IPS DF 19.7 (cell line): ENCODE measurements at places on chromosomes 5 and 9.

DNA sequence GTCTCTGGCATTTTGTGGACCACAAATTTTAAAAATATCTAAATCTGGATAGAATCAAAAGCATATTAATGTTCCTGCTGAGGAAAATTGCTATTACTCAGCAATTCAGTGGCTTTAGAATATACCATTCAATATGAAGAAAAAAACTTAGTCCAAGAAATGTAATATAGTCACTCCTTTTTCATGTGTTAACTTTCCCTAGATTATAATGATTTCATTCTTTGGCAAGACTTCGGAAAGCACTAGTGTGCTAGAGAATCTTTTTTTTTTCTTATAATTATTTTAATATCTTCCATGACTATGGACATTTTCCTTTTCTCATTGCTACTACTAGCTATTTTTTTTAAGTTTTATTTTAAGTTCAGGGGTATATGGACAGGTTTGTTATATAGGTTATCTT is 102.4 kb upstream of the FAM174A start:
- DNase-seq = no peak

- no peak for DNase-seq
Observed at GRCh38 chr9:105328872-105329718, 84.6 kb downstream of the SLC44A1 start.

- no peak for DNase-seq
Observed at GRCh38 chr9:81468084-81468595, 221.2 kb downstream of the TLE1 start.

DNA sequence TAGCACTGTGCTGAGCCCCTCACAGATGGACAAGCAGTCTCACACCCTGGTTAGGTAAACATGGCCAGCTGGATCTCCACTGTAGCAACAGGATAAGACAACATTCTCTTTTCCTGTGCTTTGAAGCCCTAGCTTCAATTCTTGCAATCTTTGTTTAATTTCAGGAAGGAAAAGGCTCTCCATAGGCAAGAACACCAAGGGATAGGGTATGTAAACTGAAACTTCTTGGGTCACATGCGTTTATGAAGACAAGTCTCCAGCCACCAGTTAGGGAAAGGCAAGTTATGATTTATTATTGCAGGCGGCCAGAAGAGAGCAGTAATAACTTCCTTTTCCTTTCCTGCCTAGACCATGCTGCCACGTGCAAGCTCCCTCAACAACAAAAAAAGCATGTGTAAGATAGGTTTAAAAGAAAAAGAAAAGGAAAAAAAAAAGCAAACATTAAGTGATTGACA is 50.1 kb upstream of the POU5F2 start:
- DNase-seq = no peak

- no peak for DNase-seq
Observed at GRCh38 chr5:25027061-25027460, 382.3 kb upstream of the CDH10 start.

GRCh38 chr5:161134956-161135355 is 282.9 kb upstream of the ATP10B start:
- no peak for DNase-seq

DNA sequence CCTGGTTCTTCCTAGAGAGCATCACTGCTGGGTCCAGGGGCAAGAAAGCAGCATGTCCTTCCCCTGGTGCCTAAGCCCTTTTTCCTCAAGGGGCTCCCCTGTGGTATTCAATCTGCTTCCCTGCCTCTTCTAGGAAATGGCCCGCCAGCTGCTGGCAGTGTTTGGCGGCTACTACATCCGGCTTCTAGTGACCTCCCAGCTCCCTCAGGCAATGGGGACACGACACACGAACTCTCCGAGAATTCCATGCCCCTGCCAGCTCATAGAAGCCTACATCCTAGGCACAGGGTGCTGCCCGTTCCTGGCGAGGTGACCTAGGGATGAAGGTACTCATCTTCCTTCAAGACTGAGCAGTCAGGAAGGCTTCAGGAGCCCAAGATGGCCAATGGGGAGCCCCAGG is 14.6 kb downstream of the TEX53 start:
- DNase-seq = no peak

- DNase-seq = no peak
Observed at GRCh38 chr5:131996210-131997025, 15.0 kb downstream of the ACSL6 start.

DNA sequence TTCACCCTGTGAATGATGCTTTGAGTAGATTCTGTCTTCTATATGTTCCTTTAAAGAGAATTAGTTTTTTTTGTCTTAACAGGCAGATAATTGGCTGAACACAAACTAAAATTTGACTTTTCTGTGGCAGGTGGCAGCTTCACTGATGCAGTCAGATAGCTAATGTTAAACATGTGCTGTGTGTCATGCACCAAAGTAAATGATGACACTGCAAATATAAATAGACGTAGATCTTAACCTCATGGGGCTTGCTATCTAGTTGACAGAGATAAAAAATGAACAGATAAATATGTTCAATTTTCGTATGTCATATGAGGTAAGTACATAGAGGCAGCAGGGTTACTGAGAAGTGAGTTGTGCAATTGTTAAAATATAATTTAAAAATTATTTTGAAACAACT is 82.7 kb downstream of the PARP8 start:
- no peak for DNase-seq

DNA sequence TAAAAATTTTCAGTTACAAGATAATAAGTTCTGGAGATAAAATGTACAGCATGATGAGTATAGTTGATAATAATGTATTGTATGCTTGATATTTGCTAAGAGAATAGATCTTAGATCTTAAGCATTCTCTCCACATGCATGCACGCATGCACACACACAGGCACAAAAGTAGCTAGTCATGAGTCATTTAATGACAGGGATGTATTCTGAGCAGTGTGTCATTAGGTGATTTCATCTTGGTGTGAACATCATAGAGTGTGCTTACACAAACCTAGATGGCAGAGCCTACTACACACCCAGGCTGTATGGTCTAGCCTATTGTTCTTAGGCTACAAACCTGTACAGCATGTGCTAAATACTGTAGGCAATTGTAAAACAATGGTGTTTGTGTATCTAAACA is 124.2 kb downstream of the PTTG1 start:
- no peak for DNase-seq

GRCh38 chr9:96420468-96421219 is 2.5 kb upstream of the ZNF367 start:
- DNase-seq = peak; percentile 86

GRCh38 chr9:17669206-17669605 is 90.3 kb downstream of the SH3GL2 start:
- no peak for DNase-seq

GRCh38 chr5:98403131-98403530 is 370.3 kb upstream of the RGMB start:
- DNase-seq = no peak

GRCh38 chr9:129682381-129682780 is 16.9 kb downstream of the PRRX2 start:
- DNase-seq = no peak

- DNase-seq = no peak
Observed at GRCh38 chr9:120692901-120693699, 21.2 kb downstream of the MEGF9 start.

- no peak for DNase-seq
Observed at GRCh38 chr9:91818225-91818585, 131.8 kb downstream of the ROR2 start.

GRCh38 chr5:61186634-61187033 is 24.4 kb upstream of the SMIM15 start:
- DNase-seq = no peak

GRCh38 chr5:54673523-54674225 is 156.1 kb downstream of the SNX18 start:
- no peak for DNase-seq

DNA sequence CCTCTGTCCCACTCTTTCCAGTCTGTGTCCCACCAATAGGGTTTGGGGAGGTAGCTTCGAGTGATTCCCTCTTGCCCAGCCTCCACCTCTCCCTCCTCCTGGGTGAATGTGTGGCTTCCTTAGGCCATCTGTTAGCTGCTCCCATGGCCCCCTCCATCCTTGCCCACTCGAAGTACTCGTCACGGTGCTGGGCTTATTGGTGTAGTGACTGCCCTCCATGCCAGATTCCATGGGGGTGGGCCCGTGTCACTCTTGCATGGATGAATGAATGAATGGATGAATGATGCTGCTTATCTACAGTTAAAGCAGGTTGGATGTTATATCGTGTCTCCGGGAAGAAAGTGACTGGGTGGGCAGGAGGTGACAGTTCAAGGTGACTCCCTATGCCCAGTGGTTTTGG is 19.1 kb downstream of the HMCN2 start:
- DNase-seq = no peak
